HCT116 (cell line): ENCODE measurements at places on chromosomes 2 and 18. TPM values are rescaled to one million over a fixed set of nuclear protein-coding genes. Genes with fewer than 3 reads are reported as not detected.
A peak's percentile ranks its signal among the peaks of the same experiment; 100 is the strongest.

CHRND gene
- total RNA-seq: not detected

GRCh38 chr18:60549338-60549960 is 176.9 kb upstream of the MC4R start:
- no peak overlapping the region for H3K27ac ChIP-seq
- H3K27me3 ChIP-seq: no peaks in the 10 kb centered on the region
- H3K4me3 ChIP-seq: peak overlapping the region; percentile 3; the same call in 1 of the 2 replicates
- DNase-seq: peak; percentile 66
- H3K36me3 ChIP-seq: no peaks in the 10 kb centered on the region

DNA sequence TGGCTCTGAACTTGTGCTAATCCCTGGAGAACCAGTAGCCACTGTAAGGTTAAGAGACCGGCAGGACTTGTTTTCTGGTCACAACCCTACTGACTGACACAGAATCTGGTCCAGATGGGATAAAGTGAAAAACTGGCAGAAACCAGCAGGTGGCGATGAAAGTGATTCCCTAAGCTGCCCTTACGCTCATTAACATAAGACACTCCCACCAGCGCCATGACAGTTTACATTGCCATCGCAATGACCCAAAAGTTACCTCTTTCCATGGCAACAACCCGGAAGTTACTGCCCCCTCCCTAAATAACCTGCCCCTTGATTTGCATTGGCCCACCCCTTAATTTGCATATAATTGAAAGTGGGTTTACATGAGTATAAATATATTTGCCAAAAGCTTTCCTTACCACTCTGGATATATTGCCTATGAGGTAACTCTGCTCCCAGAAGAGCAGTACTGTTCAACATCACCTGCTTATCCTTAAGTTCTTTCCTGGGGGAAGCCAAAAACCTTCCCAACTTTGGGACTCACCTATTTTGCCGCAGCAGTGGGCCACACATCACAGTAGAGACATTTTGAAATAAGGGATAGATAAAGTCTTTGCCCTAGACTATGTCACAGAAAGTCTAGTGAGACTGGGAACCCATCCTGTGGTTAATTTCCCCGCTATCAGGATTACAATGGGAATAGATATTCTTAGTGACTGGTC is 35.8 kb upstream of the AFF3 start:
- peak; percentile 88 for DNase-seq
- no peaks in the 10 kb centered on the region for H3K36me3 ChIP-seq
- no peak overlapping the region for H3K4me3 ChIP-seq
- no peaks in the 10 kb centered on the region for H3K27me3 ChIP-seq
- no peaks in the 10 kb centered on the region for H3K4me1 ChIP-seq

DNA sequence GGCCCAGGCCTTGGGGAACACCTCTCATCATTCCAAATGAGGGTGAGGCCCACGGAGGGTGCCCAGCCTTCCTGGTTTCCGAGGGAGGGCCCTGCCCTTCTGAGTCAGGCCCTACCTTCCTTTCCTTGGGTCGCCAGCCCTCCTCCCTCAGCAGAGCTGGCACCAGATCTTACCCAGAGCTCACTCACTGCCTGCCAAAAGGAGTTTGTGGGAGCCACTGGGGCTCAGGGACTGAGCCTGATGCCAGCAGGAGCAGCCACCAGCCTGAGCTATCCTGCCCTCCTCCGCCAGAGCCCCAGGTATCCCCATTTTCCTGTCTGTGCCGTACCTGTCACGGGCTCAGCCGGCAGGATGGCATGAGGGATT is 64.1 kb downstream of the NRP2 start:
- H3K4me3 ChIP-seq: no peak overlapping the region
- H3K4me1 ChIP-seq: peaks cover 7% of the 10 kb centered on the region; the same call in 1 of the 2 replicates
- no peaks in the 10 kb centered on the region for H3K36me3 ChIP-seq
- no peaks in the 10 kb centered on the region for H3K27me3 ChIP-seq
- no peak for DNase-seq
- no peak overlapping the region for H3K27ac ChIP-seq

DNA sequence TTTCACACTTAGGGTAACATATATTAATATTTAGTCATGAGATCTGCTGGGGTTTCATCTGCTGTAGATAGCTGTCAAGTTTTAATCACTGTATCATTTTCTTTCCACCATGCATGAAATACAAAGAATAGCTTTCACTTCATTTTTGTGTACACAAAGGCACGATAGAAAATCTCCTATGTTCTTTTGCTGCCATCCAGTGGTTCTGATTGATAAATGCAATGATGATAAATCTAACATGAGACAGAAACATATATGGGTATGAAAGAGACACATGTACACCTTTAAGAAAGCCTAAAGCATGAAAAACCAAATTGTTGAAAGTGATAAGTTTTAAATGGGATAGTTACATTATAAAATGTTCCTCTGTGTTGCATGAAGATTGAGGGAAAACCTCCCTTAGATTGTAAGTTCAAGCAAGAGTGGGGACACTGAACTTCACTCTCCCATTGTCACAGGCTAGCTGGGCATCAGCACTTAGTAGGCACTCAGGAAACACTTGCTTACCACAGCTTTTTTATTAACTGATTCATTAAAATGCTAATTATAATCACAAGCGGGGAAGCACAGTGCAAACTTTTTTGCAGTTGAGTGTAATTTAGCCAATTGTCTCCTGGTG is 31.2 kb downstream of the C1D start:
- H3K27me3 ChIP-seq: peaks cover 5% of the 10 kb centered on the region; the same call in 1 of the 2 replicates
- no peak overlapping the region for H3K27ac ChIP-seq
- no peaks in the 10 kb centered on the region for H3K36me3 ChIP-seq

DNA sequence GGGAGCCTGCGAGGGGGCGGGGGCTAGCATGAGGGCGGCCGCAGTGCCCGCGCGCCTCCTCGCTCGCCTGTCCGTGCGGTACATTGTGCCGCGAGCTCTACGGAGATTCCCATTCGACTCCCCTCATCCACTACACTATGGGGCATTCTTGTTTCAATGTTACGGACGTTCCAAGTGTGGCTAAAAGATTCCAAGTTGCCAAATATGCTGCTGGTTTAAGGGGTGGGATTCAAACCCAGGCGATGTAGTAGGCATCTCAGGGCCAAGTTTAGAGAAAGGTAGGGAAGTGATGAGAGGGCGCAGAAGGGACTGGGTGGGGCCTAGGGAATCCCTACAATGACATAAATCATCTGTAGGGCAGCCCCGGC is 10.0 kb upstream of the CRYBA2 start:
- no peak for DNase-seq
- peaks cover 9% of the 10 kb centered on the region; the same call in 1 of the 2 replicates for H3K4me1 ChIP-seq
- peak overlapping the region; percentile 56 for H3K4me3 ChIP-seq
- no peaks in the 10 kb centered on the region for H3K36me3 ChIP-seq
- peak overlapping the region; percentile 51; the same call in 1 of the 2 replicates for H3K27ac ChIP-seq

- H3K27ac ChIP-seq: no peak overlapping the region; the same call in 1 of the 2 replicates
- peak; percentile 34 for DNase-seq
- peaks cover 23% of the 10 kb centered on the region for H3K4me1 ChIP-seq
- no peaks in the 10 kb centered on the region for H3K27me3 ChIP-seq
Measured at GRCh38 chr18:22637787-22638186, 220.1 kb upstream of the CTAGE1 start.

DNA sequence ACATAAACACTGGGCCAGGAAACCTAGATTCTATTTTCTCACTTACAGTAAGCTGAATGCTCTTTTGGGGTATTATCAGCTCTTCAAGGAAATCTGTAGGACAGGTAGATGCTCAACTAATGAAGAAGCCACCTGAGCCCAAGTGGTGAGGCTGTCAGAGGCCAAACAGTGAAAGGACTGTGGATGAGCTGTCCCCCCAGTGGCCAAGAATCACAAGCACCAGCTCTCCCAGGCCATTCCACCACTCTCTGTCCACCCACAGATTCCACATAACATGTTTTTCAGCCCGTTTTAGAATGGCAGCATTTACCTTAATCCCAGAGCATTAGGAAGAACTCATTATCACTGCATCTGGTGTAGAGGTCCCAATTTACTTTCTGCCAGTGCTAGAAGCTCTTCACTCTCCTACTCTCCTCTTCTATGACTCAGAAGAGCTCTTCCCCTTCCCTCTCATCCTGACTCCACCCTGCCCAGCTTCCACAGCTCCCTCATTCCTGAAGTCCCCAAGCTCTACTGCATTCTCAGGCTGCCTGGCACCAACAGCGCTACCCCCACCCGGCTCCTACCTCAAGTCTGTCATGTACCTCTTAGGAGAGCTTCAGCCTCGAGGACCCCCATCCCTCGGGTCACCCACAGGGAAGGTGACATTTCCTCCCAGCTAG is 43.8 kb upstream of the GORASP2 start:
- H3K4me3 ChIP-seq: no peak overlapping the region
- H3K4me1 ChIP-seq: no peaks in the 10 kb centered on the region
- no peak for DNase-seq
- no peaks in the 10 kb centered on the region for H3K36me3 ChIP-seq

DNA sequence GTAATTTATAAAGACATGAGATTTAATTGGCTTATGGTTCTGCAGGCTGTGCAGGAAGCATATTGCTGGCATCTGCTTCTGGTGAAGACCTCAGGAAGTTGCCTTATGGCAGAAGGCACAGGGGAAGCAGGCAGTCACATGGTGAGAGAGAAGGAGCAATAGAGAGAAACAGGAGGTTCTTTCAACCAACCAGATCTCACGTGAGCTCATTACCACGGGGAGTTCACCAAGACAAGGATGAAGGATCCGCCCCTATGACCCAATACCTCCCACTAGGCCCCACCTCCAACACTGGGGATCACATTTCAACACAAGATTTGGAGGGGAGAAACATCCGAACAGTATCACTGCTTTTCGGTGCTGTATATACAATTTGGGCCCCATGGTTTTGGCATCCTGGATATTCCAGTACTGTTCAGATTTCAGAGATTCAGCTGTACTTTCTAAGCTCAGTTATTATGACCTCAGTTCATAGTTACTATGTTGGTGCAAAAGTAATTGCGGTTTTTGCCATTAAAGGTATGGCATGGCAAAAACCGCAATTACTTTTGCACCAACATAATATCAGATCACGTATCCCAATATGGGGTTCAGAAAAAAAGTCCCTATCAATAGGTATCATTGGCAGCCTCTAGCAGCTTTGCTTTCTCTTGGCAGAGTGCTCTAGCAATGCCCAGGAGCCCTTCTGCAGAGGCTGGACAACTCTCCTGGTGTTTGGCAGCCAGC is 189.6 kb upstream of the SIX3 start:
- H3K27ac ChIP-seq: no peak overlapping the region
- no peaks in the 10 kb centered on the region for H3K27me3 ChIP-seq
- no peaks in the 10 kb centered on the region for H3K36me3 ChIP-seq
- H3K4me1 ChIP-seq: 0 out of 2 replicates have a peak, but pooled peaks cover 4% of the 10 kb centered on the region

DNA sequence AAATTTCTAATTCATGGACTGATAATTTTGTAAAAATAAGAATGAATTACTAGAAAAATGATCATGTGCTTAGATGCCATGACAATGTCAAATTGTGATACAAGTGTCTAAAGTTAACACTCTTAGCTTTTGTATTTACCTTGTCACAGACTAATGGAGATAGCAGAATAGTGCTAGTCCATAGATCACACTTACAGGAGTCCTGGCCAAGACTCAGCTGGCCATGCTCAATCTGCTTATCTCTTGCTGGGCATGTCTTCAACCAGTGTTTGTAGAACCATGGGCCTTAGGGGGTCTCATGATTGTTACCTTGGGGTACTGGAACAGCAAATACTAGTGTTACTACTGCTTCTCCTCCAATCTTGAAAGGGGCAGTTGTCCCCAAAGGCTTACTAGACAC is 44.0 kb downstream of the TET3 start:
- H3K27me3 ChIP-seq: no peaks in the 10 kb centered on the region
- H3K4me1 ChIP-seq: no peaks in the 10 kb centered on the region
- H3K36me3 ChIP-seq: no peaks in the 10 kb centered on the region
- no peak for DNase-seq

DNA sequence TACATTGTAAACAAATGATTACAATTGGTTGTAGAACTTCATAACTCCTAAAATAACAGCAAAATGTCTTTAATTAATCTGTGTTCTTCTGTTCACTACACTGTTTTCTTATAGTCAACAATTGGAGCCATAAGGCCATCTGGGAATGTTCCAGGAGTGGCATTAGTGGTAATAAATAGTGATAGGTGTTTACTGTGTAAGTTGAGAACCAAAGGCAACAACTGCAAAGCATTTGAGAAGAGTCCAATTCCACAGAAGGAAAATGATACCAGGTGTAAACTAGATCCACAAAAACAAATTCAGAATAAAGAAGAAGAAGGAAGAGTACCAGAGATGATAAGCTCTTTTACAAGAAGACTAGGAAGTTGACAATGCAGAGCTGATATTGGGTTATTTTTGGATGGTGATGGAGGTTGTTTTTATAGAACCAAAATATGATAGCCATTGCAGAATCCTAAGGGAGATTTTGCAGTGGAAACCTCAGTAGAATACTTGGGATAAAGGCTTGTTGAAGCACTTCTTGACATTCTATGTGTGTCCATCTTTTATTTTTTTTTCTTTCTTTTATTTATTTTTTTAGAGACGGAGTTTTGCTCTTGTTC is 52.9 kb downstream of the ANTXR1 start:
- no peaks in the 10 kb centered on the region for H3K27me3 ChIP-seq
- H3K27ac ChIP-seq: no peak overlapping the region
- H3K4me1 ChIP-seq: no peaks in the 10 kb centered on the region
- no peak for DNase-seq
- no peaks in the 10 kb centered on the region for H3K36me3 ChIP-seq
- no peak overlapping the region for H3K4me3 ChIP-seq

DNA sequence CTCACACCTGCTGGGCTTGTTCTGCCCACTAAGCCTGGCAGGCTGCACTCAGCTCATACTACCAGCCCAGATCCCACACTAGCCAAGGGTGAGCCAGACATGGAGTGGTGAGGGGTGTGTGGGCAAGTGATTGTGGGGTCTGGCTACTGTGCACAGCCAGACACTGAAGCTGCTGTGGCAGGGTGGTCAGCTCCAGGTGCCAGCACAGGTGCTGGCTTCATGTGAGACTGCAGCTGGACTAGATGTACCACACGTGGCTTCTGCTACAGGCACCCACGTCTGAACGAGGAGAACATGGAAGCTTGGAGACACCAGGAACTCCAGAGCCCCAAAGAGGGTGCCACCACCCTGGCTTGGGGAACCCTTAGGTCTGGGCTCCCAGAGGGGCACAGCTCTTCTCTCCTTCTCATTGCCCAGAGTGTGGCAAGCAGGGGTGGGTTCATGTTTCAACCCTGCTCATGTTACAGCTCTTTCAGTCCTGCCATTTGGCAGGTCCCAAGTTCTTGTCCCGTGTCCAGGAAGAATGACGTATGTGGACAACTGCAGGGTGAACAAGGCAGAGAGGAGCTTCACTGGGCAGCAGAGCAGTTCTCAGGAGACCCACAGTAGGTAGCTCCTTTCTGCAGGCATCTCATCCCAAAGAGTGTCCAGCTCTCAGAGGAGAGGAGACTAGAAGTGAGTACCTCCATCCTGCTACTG is 1624.2 kb upstream of the TMEFF2 start:
- DNase-seq: no peak
- no peak overlapping the region for H3K4me3 ChIP-seq
- H3K4me1 ChIP-seq: peaks cover 2% of the 10 kb centered on the region
- H3K36me3 ChIP-seq: no peaks in the 10 kb centered on the region
